ENCODE measurements at places on chromosomes 12 and 14.

DNA sequence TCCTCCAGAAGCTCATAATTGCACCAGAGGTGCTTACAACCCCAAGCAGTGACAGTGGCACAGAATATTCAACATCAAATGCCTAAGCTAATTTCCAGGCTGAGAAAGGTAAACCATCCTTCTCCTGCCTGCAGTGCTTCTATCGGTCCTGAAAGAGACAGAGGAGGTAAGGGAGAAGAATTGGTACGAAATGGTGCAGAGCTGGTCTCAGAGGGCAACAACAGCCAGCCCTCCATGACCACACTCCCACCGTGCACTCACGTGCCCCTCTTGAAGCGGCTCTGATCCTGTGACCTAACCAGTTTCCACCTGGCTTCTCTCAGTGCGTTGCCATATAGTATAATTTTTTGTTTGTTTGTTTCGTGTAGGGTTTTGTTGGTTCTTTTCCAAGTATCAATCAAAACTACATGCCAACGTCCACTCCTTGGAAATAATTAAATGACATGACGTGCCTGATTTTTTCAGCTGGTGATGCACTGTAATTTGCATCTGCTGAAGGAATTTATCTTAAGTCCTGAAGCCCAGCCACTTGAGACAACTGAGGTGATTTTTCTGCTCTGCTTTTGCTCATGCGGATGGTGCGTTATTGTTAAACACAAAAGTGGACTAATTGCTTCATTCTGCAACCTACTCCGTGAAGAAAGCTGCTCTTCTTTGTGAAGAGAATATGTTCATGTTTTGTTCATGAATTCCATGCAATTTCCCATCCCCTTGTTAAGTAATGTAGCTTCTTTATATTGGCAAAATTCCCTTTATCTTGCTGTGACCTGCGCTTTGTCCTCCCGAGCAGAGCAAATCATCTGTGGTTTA is 1.3 kb upstream of the ATP2A2 start:
- DNase-seq, result no peak

GRCh38 chr12:113643177-113643974 is 171.7 kb upstream of the LHX5 start:
- DNase-seq, result no peak

- no peak for DNase-seq
These were observed 28.0 kb upstream of the DAAM1 start for GRCh38 chr14:59160506-59160905.

DNA sequence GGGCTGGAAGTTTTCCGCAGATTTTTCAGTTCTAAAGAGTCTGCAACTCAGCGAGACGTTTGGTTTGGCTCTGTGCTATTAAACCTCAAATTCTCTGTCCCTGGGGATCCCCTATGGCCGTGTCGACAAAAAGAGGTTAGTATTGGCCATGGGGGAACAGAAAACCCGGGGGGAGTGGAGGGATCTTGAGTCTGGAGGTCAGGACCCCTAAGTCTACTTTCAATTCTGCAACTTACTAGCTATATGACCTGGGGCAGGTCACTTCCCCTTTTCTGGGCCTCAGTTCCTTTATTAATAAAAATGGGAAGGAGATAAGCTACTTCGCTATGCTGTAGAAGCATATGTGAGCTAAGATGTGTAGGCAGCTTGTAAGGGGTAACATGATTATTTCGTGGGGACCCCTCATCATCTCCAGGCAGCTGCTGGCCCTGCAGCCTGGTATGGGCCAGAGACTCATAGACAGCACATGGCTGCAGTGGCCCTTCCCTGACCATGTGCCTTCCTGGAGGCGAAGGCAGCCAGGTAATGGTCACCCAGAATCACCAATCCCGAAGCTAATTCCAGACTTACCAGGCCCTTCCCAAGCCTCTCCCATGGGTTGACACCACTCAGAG is 8.6 kb downstream of the ASB2 start:
- no peak for DNase-seq

GRCh38 chr12:80299976-80300375 is 144.1 kb upstream of the PTPRQ start:
- DNase-seq, result no peak

GRCh38 chr14:68651075-68651474 is 141.8 kb downstream of the ZFP36L1 start:
- DNase-seq, result no peak

DNA sequence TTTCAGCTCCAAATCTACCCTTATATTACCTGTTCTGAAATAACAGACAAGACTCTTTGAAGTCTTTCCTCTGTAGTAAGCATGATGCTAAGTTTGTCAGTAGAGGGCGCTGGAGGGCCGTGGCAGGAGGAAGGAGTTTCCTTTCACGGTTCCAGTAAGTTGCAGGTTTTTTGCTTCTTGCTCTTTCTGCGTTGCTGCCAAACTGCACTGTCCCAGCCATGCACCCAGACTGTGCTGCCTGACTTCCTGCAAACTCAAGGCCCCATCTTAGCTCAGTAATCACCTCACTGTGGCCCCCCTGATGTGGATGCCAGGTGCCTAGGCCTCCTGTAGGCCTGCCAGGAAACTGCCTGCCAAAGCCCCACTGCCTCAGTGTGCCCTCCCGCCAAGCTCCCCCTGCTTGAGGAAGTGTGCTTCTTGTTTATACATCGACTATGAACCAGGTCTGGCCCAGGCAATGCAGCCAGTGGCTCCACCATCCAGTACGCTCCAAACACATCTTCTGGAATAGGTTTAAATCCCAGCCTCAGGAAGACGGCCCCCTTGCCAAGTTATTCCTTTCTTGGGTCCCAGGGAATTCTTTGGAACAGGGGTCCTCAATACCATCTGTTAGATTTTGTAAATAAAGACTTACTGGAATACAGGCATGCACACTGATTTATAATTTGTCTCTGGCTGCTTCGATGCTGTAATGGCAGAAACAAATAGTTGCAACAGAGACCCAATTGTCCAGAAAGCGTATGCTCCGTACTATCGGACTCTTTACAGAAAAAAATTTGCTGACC is 193.7 kb upstream of the LRIG3 start:
- DNase-seq, result peak; percentile 3

GRCh38 chr14:104393199-104393897 is 186.2 kb upstream of the C14orf180 start:
- DNase-seq, result no peak

DNA sequence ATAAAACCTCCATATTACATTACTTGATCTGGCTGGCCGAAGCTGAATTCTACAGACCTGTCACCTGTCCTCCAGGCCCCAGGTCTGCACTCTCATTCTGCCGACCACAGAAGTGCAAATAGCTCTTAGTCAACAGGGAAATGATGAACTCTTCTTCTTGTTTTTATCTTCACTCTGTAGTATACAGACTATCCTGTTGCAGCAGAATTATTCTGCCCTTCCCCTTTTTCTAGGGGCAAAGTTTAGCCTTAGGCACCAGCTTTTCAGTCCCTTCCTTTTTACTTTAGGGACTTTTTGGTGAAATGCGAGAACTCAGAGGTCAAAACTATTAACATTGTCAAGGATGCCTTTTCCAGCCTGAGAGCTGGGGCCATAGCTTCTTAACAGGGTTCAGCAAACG is 229.6 kb upstream of the EGLN3 start:
- DNase-seq, result no peak

DNA sequence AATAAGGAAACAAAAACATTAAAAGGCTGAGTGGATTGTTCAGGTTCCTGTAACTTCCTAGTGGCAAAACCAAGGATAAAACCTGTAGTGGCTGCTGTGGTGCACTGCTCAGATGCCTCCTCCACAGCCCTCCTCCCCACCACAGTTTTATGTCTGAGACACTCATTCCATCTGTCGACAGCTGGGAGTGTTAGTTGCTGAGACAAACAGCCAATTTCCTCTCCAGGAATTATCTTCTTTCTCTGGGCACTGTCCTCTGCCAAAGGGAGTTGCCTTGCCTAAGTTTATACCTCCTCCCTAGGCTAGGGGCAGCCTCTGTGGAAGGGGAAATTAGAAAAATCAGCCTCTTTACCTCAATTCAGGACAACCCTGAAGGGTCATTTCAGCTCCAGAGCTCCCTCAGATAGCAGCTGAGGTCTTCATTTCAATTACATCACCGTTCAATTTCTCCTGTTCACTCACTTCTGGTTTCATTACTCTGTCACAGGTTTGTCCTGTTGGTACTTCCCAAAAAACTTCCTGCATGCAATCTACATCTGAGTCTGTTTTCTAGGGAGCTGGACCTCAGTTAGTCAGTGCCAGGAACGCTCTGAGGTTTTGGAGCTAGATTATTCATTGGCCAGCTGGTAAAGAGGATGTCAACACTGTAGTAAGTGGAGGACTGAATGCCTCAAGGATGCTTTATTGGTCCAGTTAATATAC is 74.9 kb upstream of the ATP2B1 start:
- no peak for DNase-seq

GRCh38 chr14:55339770-55340169 is 68.5 kb downstream of the FBXO34 start:
- no peak for DNase-seq

All from activated T-cell treated with anti-CD3 and anti-CD28 coated beads for 1 hour (primary cell).